ENCODE measurements at places on chromosomes 6 and 20. TPM values are rescaled to one million over a fixed set of nuclear protein-coding genes. Genes with fewer than 3 reads are reported as not detected.

TMEM170B gene
- 1.6 TPM for total RNA-seq

EPPIN gene
- not detected for total RNA-seq

C20orf204 gene
- total RNA-seq = 3.0 TPM

DNA sequence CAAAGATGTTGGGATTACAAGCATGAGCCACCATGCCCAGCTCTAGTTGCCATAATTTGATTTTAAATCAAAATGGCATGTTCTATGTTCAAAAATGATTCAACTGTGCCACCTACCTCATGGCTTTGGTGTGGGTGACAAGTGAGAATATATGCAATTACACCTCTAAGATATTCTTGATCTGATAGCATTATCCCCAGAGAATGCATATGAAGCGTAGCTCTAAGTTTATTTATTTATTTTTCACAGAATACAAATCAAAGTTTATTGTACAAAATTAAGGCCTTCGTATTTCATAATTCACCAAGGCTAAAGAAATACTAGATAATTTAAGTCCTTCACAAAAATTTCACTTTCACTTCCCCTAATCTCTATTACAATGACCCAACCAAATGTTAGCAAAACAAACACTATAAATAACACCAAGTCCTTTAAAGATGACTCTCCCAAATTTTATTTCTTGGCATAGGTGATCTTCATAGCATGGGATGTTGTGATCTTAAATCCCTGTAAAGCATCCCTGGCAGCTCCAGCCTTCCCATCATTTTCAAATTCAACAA is 205.9 kb upstream of the TAB2 start:
- no peak for DNase-seq

- no peak for DNase-seq
These were observed 37.0 kb upstream of the TBC1D7 start for GRCh38 chr6:13365320-13365719.

- DNase-seq = no peak
These were observed 125.3 kb upstream of the EXOC2 start for GRCh38 chr6:818196-818595.

DNA sequence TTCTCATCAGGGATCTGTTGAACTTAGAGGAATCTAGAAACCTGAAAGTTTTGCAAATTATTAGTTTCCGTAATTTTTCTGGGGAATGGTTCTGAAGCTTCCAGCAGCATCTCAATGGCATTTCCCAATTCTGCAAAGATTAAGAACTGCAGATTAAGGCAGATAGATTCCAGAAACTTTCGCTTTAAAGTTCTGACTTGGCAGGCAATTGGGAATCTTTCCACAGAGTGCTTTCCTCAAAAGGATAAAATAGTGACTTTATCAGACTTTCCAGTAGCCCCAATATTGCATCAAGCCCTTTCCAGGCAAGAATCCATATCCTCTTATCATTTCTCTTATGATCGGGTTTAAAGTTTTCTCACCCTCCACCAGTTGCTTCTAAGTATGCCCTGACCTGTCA is 261.1 kb downstream of the FNDC1 start:
- DNase-seq = no peak

- peak; percentile 47 for DNase-seq
These were observed 9.0 kb downstream of the SFT2D1 start for GRCh38 chr6:166333172-166333995.

Measured in hematopoietic multipotent progenitor cell (in vitro differentiated cells).